Dermis blood vessel endothelial cell (primary cell): ENCODE measurements at places on chromosomes 16 and 17. TPM values are rescaled to one million over a fixed set of nuclear protein-coding genes. Genes with fewer than 3 reads are reported as not detected.

GRCh38 chr16:23434380-23434779, 18.6 kb downstream of the COG7 start:
- peak; percentile 90 for DNase-seq

DNA sequence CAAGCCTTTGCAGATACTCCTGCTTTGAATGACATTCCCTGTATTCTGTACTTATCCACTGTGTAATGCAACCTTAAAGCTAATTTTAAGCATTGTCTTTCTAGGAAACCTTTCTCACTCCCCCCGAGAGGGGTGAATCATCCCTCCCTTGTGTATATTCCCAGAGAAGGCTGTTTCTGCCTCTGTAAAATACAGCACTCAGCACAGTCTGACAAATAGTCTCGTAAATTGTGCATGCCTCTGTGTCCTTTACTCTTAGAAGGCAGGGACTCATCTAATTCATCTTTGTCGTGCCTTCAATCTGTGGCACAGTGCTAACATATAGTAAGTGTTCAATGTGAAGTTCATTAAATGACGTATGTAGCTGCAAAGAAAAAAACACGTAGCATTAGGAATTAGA, 200.7 kb downstream of the CA10 start:
- no peak for DNase-seq

GRCh38 chr17:82678265-82678891, 20.1 kb downstream of the RAB40B start:
- no peak for DNase-seq

DNA sequence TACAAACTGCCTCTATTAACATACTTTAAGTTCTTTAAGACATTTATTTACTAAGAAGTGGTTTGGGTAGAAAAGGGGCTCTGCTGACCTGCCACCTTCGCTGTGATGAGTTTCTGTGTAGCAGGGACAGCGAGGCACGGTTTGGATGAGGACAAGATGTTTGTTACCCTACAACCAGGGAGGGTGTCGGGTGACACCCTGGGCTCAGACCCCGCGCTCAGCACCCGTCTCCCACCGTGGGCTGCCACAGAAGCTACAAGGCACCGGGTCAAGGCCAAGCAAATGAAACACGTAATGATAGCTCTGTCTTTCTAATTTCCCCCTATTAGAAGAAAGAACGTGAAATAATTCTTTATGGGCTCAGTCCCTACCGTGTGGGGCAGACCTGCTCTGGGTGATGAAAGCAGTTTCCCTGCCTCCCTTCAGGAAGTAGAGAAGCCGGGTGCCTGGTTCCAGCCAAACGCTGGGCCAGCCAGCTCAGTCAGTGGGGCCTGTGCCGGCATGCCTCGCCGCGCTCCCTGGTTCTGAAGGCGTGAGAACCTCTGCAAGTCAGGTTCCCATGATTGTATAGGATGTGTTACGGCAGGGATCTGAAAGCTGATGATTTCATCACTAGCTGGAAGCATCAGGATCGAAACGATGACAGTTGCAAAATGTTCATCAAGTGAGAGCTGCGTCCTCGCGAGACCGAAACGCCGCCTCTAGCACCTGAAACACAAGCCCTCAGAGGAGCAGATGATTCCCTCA, 3.9 kb downstream of the ZNF750 start:
- peak; percentile 33 for DNase-seq

- DNase-seq: no peak
Observed at GRCh38 chr16:66857437-66857836, 13.2 kb downstream of the CA7 start.

- no peak for DNase-seq
Observed at GRCh38 chr17:46738544-46738943, 79.9 kb downstream of the WNT3 start.

ABAT gene
- 1.4 and 3.7 TPM in 2 replicates for total RNA-seq

LITAFD gene
- not detected in 2 replicates for total RNA-seq

HOXB8 gene
- total RNA-seq: 1.2 and 4.1 TPM in 2 replicates
